Activated CD4-positive, alpha-beta T cell treated with anti-CD3 and anti-CD28 coated beads, Interleukin-2, amount 50 U/mL, for 48 hours (primary cell): ENCODE measurements at places on chromosomes 6 and 20.
A peak's percentile ranks its signal among the peaks of the same experiment; 100 is the strongest.

DNA sequence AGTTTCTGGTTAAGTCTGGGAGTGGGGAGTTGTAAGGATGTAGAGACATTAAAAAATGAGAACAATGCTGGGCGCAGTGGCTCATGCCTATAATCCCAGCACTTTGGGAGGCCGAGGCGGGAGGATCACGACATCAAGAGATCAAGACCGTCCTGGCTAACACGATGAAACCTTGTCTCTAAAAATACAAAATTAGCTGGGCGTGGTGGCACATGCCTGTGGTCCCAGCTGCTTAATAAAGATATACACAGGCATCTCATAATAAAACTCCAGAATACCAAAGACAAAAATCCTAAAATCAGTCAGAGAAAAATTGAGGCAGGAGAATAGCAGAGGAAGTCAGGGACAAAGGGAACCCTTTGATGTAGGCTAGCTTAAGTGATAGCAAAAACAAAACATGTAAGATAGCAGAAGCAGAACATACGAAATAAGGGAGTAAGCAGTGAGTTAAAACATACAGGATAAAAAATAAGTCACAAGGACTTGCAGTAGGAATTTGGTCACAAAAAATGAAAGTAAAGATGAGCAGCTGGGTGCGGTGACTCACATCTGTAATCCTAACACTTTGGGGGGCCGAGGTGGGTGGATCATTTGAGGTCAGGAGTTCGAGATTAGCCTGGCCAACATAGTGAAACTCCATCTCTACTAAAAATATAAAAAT, 23.6 kb downstream of the DDX43 start:
- DNase-seq, result no peak

DNA sequence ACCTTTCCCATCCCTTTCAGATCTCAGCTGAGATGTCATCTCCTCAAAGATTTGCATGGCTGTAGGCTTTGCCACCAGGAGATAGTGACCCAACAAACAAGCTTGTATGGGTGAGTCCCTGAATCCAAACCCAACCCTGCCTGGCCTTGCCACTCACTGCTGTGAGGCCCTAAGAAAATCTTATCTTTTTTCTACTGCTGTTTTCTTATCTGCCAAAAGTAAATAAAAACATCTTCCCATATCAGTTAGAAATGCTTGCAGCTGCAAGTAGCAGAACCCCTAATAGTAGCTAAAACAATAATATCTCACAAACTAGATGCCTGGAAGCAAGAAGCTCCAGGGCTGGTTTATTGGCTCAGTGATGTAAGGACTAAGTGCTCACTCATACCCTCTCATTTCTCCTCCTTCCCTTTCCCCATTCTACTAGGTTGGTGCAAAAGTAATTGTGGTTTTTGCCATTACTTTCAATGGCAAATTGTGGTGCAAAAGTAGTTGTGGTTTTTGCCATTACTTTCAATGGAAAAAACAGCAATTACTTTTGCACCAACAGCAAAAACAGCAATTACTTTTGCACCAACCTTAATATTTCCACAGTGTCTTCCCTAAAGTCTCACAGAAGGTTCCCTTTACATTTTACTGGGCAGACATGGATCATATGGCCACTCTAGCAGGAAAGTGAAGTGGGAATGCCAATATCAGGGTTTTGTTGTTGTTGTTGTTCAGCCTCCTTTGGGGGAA, 56.7 kb upstream of the PSMF1 start:
- DNase-seq, result no peak

- DNase-seq, result no peak
Observed at GRCh38 chr20:55561259-55561658, 444.1 kb downstream of the CBLN4 start.

- DNase-seq, result peak; percentile 43
Observed at GRCh38 chr6:16206595-16207037, 31.8 kb upstream of the GMPR start.

GRCh38 chr20:44073011-44073674, 113.8 kb downstream of the JPH2 start:
- no peak for DNase-seq

- peak; percentile 4 for DNase-seq
Observed at GRCh38 chr6:30915591-30915946, 1.5 kb downstream of the VARS2 start.

DNA sequence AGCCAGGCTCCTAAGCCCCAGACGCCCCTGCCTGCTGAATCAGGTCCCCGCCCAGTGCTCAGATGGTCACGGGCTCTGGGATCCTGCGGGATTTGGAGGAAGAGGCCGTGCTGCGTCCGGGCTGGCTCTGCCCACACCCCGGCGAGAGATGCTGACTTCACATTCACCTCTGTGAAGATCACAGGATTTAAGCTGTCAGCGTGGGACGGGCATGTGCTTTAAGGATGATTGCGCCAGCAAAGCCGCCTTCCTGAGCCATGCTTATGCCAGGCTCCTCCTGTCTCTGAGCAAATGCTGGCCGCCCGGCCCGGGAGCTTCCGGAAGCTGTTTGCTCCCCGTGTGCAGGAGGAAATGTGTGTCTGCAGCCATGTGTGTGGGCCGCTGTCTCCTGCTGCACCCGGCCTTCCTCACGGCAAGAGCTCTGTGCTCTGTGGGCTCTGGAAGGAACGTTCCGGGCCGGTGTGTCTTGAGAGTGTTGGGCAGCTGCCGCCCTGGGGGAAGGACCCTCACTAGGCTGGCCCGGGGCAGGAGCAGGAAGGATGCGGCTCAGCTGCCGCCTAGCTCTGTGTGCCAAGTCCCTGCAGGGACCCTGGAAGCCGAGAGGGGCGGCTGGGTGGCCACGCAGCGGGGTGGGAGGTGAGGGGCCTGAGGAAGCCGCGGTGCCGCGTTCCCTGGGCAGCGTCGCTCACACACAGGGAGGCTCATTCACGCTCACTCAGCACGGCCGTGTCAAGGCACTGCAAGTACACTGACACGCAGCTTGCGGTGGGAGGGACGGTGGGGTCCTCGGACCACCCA, 19.0 kb upstream of the BHLHE23 start:
- peak; percentile 11 for DNase-seq

DNA sequence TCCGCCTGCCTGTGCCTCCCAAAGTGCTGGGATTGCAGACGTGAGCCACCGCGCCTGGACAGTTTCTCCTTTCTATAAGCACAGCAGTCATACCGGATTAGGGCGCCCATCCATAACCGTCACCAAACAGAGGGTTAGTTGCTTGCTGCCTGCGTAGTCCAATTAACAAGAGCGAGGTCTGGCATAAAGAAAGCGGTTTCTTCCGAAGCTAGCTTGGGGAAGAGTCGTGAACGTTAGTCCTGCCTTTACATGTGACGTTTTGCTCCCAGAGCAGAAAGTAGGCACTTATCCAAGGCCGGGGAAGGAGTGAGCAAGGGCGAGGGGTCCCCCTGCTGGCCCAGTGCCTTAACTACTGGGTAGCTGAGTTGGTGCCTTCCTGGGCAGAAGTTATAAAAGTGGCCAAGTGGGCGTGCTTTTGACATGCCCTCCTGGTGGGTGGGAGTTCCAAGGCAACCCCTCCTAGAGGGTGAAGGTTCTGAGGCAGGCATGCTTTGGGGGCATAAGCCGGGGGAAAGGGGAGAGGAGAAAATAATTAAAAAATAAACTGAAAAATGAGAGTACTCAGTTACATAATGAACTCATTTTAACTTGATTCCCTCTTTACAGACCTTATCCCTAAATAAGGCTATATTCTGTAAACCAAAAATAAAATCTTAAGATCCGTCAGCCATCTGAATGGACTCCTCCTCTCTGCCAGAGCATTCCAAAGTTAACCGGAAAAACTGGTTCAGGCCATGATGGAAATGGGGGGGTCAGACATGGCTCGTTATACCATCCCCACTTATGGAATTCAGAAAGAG, 88.0 kb downstream of the FAM217A start:
- peak; percentile 85 for DNase-seq

DNA sequence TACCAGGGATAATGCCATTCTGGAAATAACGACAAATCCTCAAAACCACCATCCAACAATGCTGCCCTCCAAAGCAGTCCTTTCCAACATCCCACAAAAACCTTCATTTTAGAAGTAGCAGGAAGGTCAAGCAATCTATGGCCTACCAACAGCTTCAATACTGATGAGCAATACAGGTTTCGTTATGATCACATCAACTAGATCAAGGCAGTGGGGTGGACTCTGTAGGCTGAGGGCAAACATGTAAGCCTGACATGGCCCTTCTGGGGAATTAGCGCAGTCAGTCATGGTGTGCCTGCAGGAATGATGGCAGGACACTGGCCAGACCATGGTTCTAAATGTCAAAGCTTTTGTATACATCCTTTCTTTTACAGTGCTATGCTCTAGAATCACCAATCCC, 41.7 kb downstream of the EZR start:
- no peak for DNase-seq

DNA sequence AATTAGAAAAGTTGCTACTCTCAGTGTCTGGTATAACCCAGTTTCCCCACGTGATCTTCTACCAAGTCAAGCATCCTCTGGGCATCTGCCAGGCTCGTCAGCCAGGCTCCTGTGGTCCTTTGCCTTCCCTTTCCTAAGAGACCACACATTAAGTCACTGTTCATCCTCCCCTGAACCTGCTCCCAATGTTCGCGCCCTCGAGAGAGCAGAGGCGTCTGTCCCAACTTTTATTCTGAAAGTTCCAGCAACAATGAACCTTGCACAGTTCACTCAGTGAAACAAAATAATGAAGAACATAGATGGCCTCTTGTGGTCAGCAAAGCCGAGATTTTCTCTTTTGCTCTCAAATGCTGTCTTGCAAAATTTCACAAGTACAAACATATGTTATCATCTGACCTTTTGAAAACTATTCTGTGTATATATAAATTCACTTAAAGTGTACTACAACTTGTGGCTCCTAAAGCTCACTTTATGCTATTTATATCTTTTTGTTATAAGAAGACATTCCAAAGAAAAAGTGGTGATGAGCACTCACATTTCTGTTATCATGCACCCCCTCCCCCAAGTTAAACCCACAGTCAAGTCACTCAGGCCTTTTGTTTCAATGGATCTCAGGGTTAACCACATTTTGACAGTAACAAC, 39.2 kb upstream of the NHSL1 start:
- DNase-seq, result no peak

- no peak for DNase-seq
Observed at GRCh38 chr6:168333039-168333438, 13.5 kb upstream of the DACT2 start.
